ENCODE measurements at places on chromosomes 5 and 9.

DNA sequence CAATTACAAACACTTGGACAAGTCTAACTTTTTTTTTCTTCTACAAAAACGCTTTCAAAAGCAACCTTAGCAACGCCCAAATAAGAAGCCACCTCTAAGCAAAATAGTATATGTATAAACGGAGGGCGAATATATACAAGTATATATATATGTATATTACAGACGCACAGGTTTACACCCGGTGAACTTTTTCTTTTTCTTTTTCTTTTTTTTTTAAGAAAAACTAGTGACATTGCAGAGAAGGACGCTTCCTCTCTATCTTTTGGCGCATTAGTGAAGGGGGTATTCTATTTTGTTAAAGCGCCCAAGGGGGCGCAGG, 200 bp downstream of the NPR3 start:
- DNase-seq = no peak

DNA sequence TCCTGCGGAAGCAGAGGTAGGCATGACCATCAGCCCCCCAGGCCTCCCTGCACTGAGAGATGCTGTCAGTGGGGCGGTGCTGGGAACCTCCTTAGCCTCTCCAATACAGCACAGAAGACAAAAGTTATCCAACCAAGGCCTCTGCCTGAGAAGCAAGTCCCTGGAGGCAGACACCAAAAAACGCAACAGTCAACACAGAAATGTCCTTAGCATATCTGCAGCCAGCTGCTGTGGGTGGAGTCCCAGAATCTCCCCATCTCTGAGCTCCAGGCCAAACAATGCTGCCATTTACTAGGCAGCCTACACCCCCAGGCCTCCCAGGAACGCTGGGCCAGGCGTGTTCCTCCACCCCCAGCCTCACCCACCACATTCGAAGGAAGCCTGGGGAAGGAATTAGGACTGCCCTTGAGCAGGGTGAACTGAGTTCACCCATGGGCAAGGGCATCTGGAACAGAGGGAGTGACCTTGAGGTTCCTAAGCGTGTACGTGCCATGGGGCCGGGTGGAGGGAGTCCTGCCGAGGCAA, 43.7 kb downstream of the STK10 start:
- DNase-seq = no peak

DNA sequence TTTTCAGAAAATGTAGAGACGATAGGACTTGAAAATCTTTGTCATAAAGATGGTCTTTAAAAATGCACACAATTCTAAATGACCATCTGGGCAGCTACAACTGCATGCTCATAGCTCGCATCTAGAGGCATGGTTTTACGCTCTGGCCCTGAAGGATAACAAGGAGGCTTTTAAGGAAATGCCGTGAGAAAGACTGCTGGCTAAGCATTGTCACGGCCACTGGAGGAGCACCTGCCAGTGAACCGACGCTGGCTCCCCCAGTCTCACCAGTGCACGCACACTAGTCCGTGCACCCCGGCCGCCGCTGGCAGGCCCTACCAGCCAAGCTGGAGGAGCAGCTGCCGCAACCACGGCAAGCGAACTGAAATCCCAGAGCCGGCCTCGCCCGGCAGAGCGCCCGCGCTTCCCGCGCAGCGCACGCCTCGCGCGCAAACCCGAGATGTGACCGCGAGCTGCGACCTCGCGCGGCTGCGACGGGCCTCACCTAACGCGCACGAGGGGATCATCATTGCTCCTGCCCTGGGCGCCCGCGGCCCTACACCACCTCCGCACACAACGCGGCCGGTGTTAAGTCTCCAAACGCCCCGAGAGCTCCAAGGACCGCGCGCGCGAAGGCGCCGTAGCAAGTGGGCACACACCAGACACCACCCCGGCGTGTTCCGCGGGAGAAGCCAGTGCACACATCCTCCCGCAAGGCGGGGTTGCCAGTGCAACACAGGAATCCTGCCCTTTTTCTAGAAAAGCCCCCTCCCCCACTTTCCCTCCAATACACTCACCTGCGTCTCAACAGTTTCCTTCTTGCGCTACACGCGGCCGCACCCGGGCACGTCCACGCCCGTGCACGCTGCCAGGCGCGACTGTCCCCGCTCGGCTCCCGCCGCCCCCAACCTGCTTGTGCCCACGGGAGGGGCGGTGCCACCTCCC, 5.3 kb downstream of the ELAVL2 start:
- DNase-seq = no peak

DNA sequence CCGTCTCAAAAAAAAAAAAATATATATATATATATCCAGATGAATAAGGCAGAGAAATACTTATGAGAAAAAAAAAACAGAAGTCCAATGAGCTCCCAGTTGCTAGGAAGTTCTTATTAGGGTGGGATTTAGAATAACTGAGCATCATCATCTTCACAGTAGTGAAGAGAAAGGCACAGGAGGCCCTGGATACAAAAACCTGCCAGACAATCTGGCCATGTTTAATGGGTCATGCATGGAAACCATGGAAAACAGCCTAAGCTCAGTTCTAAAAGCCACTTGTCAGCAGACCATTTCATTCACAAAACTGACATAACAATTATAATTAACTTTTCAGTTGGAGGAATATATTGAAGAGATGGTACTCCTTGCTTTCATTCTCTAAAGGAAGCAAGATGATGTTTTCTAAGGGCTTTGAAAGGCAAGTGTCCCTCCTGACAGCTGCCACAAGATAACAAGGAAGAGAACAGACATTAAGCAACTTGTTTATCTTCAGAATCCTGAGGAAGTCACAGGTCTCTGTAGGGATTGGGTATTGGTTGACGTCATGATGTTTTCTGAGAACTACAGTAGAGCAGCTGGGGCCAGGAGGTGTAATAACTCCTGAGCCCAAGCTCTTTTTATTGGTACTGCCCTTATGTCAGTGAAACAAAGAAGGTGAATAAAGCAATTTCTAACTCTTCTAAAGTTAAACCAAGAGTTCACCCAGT, 463.1 kb downstream of the DMAC1 start:
- no peak for DNase-seq

DNA sequence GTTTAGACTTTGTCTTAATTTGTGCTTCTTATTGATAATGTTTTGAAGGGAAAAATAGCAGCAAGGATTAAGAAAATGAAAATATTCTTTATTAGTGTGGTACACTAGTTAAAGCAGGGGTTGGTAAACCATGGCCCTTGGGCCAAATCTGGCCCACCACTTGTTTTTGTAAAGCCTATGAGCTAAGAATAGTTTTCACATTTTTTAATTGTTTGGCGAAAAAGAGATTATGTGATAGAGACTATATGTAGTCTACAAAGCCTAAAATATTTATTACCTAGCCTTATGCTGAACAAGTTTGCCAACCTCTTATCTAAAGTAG, 57.2 kb downstream of the KCNN2 start:
- no peak for DNase-seq
